ENCODE measurements at places on chromosomes 4 and X.

GRCh38 chrX:151416579-151416978 is 19.6 kb downstream of the VMA21 start:
- no peak for DNase-seq

- no peak for DNase-seq
Observed at GRCh38 chr4:158644760-158645159, 26.9 kb downstream of the C4orf46 start.

DNA sequence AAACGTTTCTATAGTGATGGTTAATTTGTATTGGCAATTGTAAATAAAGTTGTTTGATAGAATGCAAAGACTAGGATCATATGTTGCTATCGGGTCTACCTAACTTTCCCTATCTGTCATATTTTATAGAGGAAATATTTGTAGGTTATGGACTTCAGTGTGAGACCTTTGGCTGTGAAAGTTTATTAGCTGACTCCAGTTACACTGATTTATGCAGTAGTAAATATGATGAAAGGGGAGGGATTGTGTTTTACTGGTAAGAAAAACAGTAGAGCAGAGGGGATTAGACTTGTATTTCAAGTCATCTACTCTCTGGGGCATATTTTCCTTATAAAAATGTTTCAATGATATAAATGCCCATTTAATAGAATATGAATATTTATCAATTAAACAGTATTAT is 43.8 kb downstream of the ADGRL3 start:
- DNase-seq: no peak

DNA sequence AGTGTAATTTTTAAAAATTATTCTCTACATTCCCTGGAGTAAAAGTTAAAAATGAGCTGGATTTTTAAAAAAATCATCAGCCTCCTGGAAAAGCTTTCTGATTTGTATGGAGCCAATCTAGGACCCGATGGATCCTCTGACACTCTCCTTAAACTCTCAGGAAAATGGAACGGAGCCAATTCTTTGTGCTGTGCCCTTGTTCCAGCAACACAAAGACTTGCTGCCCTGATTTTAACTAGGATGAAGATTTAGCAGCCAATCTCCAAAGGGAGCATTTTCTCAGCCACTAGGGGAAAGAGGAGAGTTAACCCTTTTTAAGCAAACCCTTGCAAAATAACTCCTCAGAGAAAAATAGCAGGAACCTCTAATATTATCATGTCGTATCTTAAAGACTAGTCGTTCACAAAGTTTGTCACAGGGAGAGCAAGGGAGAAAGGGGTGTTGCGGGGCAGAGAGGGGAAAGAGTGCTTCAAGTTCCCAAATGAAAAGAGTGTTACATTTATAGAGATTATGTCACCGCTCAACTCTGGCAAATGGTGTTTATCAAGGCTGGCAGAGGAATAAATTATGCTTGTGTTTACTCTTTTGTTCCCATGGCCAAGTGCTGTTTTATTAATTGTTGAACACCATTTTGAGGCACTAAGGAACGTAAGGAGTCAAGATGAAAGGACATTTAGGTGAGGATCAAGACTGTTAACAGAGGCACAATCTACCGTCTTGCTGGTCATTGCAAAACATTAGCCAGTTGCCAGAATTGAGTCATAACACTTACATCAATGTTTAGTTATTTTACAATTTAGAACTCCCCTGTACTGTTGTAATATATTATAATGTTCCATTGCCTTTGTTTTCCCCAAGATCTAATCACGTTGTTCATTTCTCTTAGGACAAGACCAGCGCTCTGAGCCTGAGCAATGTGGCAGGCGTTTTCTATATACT is 250.7 kb downstream of the THOC2 start:
- DNase-seq: no peak

DNA sequence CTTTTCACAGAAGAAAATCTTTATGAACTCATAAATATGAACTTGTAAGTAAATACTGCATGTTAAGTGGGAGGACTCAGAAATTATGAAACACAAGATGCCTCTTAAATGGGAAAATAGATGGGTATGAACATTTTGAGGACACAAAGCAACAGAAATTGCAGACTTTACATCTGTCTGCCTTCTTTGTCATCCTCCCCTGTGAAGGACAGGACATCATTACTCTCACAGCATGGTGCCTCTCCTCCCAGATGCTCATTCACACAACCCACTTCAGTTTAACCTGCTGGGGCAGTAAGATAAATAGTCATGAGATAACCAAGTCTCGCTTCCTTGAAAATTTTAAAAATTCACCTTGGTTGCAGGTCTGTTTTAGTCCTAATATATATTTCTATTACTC is 144.5 kb downstream of the APBB2 start:
- no peak for DNase-seq

GRCh38 chr4:8412288-8412687 is 28.2 kb downstream of the ACOX3 start:
- DNase-seq: no peak

- no peak for DNase-seq
Observed at GRCh38 chrX:152025656-152026440, 51.4 kb upstream of the GABRE start.

Data from hematopoietic multipotent progenitor cell treated with erythropoietin and hydrocortisone succinate and interleukin-3 and kit ligand, for 15 days (in vitro differentiated cells).